ENCODE measurements at places on chromosomes 2 and 18.

DNA sequence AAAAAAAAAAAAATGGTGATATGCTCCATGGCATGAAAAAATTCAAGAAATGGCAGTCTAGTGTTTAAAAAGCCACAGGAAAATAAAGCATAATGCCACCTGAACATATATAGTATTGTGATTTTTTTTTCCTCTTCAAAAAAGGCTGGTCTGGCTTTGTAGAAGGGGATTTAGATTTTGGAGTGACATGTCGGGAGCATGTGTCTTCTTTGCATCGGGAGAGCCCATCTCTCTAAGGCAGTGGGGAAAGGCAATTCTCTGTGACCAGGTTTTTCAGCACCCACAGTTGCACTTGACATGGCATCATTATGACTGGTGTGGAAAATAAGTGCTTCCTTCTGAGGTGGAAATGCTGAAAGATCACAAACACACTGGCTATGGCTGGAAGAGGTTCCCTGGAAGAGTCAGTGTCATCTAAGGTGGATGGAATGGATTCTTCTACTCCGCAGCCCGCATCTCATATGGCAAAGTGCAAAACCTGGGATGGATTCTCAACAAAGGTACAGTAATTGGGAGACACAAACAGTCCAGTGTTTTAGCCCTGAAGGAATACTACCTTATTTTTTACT, 172.5 kb downstream of the AGAP1 start:
- peak; percentile 99 for DNase-seq

DNA sequence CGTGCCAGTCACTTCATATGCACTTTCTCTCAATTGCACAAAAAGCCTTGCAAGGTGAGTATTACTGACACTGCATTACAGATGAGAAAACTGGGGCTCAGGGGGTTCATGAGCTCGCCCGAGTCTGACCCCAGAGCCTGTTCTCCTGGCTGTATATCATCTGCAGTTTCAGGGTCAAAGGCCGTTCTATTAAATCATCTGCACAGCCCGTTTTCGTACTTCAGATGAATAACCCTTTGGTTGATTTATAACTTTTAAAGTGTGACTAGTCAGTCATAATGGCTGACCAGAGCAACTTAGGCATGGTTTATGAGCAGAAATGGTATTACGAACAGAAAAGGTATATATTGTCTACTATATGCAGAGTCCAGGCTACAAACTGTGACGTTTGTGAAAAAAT, 35.3 kb upstream of the NPAS2 start:
- no peak for DNase-seq

- no peak for DNase-seq
These were observed 19.4 kb upstream of the RNF149 start for GRCh38 chr2:101327863-101328394.

- no peak for DNase-seq
These were observed 614.3 kb downstream of the ZEB2 start for GRCh38 chr2:143905587-143905986.

GRCh38 chr2:181828122-181828705, 63.3 kb upstream of the ITPRID2 start:
- DNase-seq: no peak

DNA sequence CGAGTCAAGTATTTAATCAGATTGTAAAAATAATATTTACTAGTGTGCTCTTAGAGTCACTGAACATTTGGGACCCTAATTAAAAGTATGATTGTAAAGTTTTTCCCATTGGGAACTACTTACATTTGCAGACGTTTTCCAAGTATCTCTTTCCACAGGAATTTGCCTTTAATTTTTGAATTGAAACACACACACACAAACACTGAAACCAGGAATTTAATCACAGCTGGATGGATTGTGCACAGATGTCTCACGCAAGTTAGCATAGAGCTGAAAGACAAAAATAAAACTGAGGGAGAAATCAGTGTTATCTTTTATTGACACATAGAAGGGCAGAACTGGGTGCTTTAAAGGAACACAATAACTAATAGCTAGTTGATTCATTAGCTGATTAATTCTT, 230.7 kb downstream of the RND3 start:
- DNase-seq: no peak

DNA sequence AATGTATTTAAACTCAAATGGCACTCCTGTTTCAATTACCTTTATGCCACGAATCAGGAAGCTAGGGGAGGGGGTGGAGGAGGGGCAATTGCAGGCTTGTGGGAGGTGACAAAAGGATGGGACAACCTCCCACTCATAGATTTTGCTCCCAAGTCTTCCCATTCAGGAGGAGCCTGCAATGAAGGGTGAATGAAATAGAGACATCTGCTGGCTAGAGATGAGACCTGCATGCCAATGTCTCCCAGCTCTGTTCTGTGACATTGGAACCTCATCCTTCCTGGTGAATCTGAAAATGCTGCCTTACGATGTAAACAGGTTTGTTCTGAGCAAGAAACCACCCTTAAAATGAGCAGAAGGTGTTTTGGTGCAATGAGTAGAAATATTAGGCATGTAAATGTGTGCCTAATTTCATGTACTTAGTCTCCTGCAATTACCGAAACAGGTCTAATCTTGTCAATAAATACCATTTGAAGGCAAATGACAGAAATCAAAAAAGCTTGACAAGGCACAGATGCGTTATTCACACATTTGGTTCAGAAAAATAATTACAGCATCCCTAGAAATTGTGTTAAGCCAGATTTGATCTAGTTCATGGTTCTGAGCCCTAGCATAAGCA, 2.7 kb upstream of the PID1 start:
- peak; percentile 95 for DNase-seq

- no peak for DNase-seq
These were observed 34.9 kb downstream of the SLC38A11 start for GRCh38 chr2:164920430-164920829.

- DNase-seq: no peak
These were observed 26.5 kb upstream of the CXXC1 start for GRCh38 chr18:50313873-50314460.

GRCh38 chr2:99757611-99758114, 267.8 kb upstream of the REV1 start:
- DNase-seq: no peak

DNA sequence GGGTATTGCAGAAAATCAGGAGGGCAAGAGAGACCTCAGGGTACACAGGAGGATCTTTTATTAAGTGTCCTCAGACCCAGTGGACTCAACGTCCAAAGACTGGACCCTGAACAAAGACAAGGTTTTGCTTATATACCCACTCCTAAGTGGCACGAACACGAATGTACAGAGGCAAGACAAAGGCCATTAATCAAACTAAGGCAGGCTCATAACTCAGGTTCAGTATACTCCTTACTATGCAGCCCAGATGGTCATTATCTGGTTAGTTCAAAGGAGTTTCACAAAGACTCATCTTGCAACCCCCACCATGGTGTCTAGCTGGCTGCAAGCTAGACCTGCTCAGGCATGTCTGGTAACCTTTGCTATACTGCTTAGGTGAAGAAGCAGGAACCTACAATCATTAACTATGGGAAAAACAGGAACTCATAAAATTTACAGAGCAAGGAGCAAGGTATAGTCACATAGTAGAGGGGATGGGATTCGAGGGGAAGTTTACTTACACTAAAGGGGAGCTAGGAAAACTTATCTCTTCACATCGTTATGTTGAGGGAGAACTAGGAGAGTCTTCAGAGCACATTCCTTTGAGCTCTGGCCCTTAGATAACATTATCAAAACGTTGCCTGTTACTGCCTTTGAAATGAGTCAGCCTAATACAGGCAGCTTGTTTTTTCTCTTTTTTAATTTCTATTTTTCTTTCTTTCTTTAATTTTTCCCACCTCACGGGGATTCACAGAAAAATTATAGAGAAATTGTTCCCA, 33.9 kb downstream of the SLC4A3 start:
- no peak for DNase-seq

DNA sequence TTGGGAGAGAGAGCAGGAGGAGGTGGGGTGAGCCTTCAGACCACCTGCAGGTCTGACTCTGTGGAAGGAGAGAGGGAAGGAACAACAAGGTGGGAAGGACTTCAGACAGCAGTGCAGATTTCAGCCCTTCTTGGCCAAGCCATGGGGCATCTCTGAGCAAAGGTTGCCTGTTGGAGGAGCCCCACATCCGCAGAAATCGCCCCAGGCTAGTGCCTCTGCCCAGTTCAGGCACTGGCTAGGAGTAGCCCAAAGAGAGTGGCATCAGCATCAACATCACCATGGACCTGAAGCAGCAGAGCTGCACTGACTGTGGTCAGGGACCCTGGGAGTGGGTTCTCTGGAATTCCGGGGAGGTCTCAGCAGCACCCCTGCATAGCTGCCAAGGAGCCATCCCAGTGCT, 10.2 kb downstream of the GPR55 start:
- DNase-seq: no peak

GRCh38 chr2:138058427-138058826, 94.2 kb downstream of the HNMT start:
- no peak for DNase-seq

- no peak for DNase-seq
These were observed 134.1 kb upstream of the DLGAP1 start for GRCh38 chr18:4589056-4589800.

DNA sequence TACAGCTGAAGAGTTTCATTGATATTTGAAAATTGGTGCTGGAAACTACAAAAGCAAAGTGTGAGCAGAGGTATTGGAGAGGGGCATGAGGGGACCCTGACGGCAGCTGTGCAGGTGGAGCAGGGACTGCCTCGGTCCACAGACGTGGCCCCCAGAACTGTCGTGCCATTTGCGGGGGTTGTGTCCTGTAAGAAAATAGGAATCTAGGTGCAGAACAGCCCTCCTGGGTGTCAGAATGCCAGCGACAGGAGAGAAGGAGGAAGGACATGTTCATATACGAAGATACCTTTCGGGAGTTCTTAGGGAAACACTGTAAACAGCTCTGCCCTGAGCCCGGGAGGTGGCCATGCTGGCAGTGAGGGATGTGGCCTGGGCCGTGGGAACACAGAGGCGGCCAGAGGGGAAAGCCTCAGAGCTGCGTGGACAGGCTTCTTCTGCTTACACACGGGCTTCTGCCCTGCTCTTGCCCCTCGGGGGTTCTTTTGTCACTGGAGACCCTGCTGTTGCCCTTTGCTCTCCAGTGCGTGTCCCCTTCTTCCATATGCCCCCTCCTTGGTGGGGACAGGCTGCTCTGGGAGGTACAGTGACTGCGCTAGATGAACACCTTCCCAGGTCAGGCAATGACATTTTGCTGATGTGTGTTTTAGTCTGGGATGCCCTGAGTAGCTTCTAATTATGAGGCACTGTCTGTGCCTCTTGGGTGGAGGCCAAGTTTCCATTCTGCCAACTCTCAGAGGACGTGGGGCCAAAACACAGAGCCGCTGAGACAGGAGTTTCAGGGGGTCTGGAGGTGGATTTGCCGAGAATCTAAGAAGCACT, 81.9 kb upstream of the TXNDC2 start:
- peak; percentile 62 for DNase-seq

GRCh38 chr2:3970791-3971651, 267.6 kb downstream of the DCDC2C start:
- no peak for DNase-seq

DNA sequence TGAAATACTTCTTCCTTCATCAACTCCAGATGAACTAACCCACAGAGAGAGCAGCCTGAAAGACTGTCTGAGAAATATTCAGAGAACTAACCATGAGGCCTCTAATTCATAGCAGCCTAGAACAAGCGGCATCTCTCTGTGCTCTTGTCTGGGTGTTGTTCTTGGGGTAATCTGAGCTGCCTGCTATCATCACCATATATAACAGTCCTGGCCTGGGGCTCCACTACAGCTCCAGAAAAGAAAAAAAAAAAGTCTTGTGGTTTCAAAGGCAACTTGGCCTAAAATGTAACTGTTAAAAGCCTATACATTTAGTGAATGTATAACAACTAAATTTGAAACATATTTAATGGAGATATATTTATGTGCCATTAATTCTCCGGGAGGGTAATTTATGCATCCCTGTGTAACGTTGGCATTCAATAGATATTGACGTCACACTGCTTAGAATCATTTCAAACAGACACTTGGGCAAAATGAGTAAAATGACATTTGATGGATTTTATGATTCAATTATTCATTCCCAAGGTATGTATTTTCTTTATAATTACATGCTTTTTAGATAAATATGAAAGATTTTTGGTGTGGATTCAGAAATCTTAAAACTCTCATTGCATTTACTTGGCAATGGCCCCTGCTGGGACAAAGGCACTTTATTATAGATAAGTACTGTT, 294.3 kb downstream of the HRH4 start:
- no peak for DNase-seq

DNA sequence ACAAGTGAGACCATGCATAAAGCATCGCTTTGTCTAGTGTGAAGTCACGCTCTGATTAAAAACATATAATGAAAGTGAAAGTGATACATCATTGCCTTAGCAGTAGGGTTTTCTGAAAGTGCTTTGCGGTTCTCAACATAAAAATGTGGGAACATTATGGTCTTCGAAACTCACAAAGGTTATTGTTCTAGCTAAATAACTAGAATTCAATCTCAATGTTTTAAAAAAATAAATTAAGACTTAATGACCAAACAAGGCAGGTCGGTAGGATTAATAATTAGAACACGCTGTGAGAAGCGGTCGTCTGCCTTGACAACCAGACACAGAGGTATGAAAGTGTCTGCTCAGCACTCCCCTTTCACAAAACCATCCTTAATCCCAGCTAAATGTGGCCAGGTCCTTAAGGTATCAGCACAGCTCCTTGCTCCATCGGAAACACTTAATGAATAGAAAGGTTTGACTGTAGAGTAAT, 42.2 kb downstream of the KLHL14 start:
- DNase-seq: peak; percentile 20

GRCh38 chr2:232245111-232245510, 133.4 kb upstream of the ALPP start:
- DNase-seq: no peak

DNA sequence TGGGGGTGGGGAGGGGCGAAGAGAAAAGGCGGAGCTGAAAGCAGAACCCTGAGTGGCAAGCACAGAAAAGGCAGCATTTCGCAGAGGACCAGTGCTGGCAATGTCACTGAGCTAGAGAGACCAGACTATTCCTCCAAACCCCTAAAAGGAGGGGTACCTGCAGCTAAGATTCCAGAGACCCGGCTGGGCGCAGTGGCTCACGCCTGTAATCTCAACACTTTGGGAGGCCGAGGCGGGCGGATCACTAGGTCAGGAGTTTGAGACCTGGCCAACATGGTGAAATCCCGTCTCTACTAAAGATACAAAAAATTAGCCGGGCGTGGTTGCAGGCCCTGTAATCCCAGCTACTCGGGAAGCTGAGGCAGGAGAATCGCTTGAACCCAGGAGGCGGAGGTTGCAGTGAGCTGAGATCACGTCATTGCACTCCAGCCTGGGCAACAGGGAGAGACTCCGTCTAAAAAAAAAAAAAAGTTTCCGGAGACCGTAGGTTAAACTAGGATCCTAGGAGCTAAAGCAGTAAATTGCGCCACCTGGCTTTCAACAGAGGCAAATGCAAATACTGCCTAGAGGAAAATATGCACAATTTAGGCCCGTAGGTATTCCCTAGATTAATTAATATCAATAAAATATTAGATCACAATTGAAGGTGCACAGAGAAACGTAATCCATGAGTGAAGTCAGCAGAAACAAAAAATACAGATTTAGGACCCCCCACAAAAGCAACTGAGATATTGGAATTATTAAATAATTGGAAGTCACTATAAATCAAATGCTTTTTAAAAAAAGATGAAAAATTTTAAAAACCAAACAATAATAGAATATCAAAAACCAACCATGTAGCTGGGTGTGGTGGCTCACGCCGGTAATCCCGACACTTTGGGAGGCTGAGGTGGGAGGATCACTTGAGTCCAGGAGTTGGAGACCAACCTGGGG, 4.9 kb downstream of the UCN start:
- peak; percentile 61 for DNase-seq

GRCh38 chr2:118853651-118854291, 6.3 kb upstream of the EN1 start:
- no peak for DNase-seq

- DNase-seq: no peak
These were observed 603.5 kb upstream of the HS6ST1 start for GRCh38 chr2:128922154-128922553.
